ENCODE measurements at places on chromosomes 2 and 18. TPM values are rescaled to one million over a fixed set of nuclear protein-coding genes. Genes with fewer than 3 reads are reported as not detected.

COL6A3 gene
- 4.1 TPM for total RNA-seq

DNA sequence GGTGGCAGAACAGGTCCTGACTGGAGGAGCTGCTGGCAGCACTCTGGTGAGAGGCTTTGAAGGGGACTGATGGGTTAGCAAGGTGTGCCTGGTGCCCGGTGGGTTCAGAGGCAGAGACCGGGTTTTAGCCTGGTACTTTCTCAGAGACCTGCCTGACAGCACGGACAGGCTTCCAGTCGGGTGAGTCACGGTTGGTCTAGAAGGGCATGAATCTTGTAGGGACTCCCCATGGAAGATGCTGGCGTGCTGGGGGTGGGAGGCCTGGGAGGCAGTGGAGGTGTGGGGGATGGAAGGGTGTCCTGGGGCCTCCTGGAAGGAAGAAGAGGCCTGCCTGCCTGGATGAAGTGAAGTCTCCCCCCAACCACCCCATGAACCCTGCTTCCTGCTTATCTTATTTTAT, 52.6 kb downstream of the ACKR3 start:
- no peak for DNase-seq

DNA sequence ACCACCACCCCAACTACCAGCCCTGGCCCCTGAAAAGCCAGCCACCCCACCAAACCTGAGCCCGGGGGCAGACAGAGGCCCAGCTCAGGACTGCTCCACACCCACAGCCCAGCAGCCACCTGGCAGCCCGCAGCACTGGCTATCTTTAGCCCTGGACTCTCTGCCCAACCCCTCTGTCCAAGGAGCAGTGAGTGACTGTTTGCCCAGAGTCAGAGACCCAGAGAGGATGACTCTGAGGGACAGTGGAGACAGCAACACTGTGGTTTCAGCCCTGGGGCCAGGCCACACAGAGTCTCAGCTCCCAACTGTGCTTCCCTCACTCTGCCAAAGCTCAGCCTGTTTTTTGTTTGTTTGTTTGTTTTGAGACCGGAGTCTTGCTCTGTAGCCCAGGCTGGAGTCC, 32.6 kb downstream of the BIN1 start:
- DNase-seq = no peak

- no peak for DNase-seq
These were observed 630.3 kb upstream of the NRXN1 start for GRCh38 chr2:51662187-51662586.

Data from activated CD8-positive, alpha-beta T cell treated with anti-CD3 and anti-CD28 coated beads for 36 hours (primary cell).